ENCODE measurements at places on chromosomes 4 and X.
A peak's percentile ranks its signal among the peaks of the same experiment; 100 is the strongest.

DNA sequence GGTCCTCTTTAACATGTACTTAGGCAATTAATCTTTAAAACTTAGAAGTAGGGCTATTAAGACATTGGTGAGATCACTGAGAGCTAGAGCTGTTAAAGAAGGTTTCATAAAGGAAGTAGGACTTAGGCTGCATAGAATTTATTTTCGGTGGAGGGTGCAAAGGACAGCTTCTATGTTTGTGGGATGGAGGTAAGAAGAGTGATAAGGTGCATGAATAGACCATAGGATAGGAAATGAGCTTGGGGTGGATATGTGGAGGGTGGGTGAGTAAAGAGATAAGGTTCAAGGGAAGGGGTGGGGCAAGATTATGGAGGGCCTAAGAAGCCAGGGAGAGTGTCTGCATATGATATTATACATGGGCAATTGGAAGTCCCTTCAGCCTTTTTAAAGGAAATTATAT lies 15.9 kb downstream of the RTL9 start:
- DNase-seq: no peak

- DNase-seq: no peak
These were observed 8.9 kb upstream of the SMIM43 start for GRCh38 chr4:121773883-121774282.

- DNase-seq: no peak
These were observed 95.5 kb downstream of the CXCL13 start for GRCh38 chr4:77701121-77701520.

GRCh38 chr4:102525504-102525903 lies 24.3 kb downstream of the NFKB1 start:
- DNase-seq: no peak

GRCh38 chr4:37675587-37676290 lies 10.4 kb downstream of the RELL1 start:
- peak; percentile 14 for DNase-seq

GRCh38 chr4:55075376-55075775 lies 50.0 kb downstream of the KDR start:
- DNase-seq: no peak

- peak; percentile 74 for DNase-seq
These were observed 17.7 kb downstream of the SPON2 start for GRCh38 chr4:1154523-1155182.

DNA sequence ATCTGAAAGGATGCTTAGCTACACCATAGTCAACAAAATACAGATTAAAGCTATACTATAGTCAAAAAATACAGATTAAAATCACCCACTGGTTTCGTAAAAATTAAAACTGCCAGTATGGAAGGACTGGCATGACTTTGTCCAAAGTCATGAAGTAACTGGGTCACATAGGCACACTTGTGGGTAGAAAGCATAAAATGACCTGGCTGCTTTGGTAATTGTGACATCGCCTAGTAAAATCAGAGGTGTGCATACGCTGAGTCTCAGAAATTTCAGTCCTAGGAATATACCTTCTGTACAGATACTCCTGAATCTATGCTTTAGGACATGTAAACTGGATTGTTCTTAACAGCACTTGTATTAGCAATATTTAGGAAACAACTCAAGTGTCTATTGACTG lies 28.1 kb downstream of the CLNK start:
- no peak for DNase-seq

GRCh38 chrX:104922206-104922621 lies 298.3 kb downstream of the TEX13A start:
- peak; percentile 22 for DNase-seq

Data from NCI-H2029 (cell line).